Stimulated activated CD8-positive, alpha-beta memory T cell treated with anti-CD3 and anti-CD28 coated beads, Interleukin-7, amount 100 ng/mL, for 48 hours (primary cell): ENCODE measurements at places on chromosomes 5 and 9.
A peak's percentile ranks its signal among the peaks of the same experiment; 100 is the strongest.

DNA sequence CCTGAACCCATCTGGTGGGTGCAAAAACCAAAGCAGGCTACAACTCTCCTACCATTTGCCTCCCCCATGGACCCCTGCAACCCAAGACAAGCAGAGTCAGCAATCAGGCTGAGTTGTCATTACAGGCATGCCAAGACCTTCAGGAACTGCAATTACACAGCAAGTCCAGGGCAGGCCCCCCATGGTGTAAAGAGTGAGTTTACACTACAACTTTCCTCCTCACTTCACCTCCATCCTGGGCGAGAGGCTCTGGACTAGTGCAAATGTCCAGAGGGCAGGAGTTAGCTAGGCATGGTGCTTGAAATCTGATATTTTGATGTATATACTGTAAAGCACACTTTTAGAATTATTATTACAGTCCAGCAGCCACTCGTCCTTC lies 7.0 kb upstream of the P4HA2 start:
- no peak for DNase-seq

DNA sequence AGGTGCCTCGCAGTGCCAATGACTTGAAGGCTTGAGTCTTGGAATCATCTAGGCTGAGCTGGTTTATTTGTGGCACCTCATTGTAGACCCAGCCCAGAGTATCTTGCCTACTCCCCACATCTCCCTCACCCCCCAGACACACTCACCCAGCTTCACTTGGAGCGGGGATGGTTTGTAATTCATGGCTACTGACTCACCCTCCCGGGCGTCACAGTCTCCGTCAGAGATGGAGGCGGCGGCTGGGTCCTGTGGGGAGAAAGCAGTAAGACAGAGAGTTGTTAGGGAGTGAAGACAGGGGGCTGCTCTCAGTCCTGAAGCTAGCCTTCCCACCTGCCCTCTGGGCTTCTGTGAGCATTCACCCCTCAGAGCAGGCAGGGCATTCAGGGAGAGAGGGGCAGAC lies 29.0 kb upstream of the MYORG start:
- no peak for DNase-seq

DNA sequence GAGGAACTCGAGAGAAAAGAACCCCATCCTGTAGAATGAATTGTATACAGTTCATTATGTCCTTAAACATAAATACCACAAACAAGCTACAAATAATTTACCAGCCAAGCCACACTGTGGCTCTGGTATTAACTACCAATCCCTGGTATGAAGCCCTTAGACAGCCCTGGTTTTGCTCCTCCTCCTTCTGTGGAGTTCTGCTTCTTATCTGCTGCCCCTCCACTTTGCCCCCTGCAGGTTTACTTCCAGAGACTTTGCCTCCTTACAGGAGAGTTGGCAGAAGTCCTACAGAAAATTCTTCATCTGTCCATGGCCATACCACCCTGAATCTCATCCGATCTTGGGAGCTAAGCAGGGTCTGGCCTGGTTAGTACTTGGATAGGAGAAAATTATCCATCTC lies 219.8 kb downstream of the ACTL7B start:
- no peak for DNase-seq

GRCh38 chr5:74408150-74409043 lies 232.1 kb downstream of the ENC1 start:
- no peak for DNase-seq

DNA sequence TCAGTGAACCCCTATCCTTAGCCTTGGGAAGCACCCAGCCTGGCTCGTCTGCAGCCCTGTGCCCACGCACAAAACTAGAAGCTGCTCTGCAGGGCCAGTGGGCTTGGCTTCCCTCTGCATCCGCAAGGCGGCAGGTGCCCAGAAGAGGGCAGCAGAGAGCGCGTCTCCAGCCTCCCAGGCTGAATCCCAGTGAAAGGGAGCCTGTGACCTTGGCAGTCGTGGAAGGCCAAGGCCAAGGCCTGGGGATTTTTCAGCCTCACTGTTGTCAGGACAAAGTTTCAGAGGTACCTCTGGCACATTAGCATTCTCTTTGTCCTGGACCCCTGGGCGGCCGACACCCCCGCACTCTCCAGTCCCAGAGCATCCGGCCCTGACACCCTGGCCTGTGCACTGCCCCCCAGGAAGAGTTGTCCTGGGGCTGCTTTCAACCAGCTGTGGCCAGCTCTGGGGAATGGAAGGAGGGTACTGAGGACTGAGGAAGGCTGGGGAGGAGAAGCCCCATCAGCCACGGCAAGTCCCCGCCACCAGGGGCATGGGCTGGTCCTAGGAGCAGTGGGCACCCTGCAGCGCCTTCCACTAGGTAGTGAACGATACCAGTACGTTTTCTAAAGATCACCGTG lies 63.6 kb upstream of the IL17B start:
- peak; percentile 38 for DNase-seq

DNA sequence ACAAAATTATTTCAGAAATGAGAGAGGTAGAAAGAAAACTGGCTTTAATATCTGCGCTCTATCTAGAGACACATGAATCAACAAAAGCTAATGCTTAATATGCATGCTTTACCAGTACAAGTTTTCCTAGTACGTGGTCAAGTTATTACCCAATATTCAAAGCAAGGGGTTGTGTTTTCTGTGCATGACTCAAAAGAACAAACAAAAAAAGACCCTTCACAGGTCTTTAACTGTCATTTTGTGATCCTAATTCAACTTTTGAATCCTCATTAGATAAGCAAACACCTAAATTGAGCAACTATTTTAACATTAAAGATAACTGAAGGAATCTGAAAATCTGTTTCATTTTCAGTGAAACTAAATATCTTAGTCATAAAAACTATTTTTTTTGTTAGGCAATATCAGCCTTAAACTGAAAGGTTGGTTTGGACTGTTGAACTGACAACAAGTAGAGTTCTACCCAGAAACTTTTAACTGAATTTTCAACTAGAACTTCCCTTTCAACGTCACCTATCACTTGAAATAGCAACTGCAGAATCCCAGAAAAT lies 12.5 kb downstream of the ST8SIA4 start:
- no peak for DNase-seq

GRCh38 chr9:20040991-20041696 lies 252.3 kb upstream of the SLC24A2 start:
- no peak for DNase-seq

- no peak for DNase-seq
Observed at GRCh38 chr5:71974622-71975021, 132.7 kb upstream of the MAP1B start.

DNA sequence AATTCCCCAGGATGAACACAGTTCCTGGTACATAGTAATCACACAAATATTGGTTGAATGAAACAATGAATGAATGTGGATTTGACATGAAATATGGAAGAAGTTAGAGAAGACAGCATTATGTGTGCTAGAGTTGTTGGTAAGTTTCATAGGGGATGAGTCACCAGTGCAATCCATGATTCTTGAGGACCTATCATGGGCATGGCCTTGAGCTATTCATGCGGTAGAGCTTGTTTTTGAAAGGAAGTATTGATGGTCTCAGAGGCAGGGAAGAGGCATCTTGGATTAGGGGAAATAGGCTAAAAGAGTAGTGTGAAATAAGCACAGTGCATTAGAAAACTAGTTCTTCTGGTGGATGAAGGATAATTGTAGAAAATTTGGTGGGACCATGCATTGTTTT lies 22.1 kb downstream of the SPATA31D1 start:
- no peak for DNase-seq
